CD4-positive, alpha-beta memory T cell (primary cell): ENCODE measurements at places on chromosomes 1 and 21. TPM values are rescaled to one million over a fixed set of nuclear protein-coding genes. Genes with fewer than 3 reads are reported as not detected.

Gene SIM2
- total RNA-seq = not detected

DNA sequence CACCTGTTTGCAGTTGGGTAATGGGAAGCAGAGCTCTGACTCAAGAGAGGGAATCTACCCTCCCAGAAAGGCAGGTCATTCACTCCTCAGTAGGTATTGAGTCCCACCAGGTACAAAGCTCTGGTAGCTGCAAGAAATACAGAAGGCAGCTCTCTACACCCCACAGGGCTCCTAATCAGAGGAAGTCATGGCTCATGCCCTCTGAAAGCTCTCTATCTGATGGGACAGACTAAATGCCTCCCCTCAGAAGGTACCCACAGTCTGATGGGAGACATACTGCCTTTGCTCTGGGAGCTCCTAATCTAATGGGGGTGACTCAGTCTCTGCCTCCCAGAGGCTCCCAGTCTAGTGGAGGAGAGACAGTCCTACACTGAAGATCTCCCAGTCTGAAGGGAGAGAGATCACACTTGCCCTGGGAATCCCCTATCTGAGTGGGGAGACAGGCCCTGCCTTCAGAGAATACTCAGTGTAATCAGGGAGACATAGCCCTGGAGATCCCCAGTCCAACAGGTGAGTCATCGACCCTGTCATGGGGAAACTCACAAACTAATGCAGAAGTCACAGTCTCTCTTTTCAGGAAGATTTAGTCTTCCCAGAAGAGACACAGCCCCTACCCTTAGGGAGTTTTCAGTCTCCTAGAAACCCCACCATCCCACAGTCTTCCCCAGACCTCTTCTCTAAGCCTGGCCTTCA lies 23.7 kb downstream of the CAMK1G start:
- H3K27me3 ChIP-seq = no peaks in the 10 kb centered on the region
- no peak for DNase-seq
- H3K4me1 ChIP-seq = peaks cover 9% of the 10 kb centered on the region
- no peaks in the 10 kb centered on the region for H3K36me3 ChIP-seq

DNA sequence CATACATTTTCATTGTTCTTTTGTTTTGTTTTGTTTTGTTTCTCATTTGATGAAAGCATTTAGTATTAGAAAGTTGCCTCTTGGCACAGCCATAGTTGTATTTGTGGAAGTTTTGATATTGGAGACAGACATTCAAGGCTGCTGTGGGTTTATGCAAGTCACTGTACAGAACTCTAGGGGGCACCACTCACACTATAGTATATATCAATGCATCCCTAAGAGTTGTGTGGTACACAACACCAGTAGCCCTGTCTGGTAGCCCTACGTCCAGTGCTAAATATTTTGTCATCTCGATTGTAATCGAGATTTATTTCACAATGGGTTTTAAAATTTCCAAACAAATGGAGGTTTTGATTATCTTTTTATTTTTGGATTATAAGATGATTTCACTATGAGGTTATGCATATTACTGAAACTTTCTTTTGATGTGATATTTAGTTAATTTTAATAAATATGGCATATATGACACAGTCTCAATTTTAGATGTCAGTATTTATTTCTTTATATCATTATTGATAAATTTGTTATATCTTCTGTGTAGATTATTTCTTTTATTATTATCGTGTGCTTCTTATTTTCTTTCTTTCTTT lies 112.2 kb downstream of the NR5A2 start:
- H3K4me1 ChIP-seq = no peaks in the 10 kb centered on the region
- H3K4me3 ChIP-seq = no peak overlapping the region
- H3K36me3 ChIP-seq = no peaks in the 10 kb centered on the region

GRCh38 chr1:1273209-1273511 lies 494 bp downstream of the UBE2J2 start:
- H3K4me1 ChIP-seq = peaks cover 43% of the 10 kb centered on the region
- H3K4me3 ChIP-seq = peak overlapping the region; percentile 80

DNA sequence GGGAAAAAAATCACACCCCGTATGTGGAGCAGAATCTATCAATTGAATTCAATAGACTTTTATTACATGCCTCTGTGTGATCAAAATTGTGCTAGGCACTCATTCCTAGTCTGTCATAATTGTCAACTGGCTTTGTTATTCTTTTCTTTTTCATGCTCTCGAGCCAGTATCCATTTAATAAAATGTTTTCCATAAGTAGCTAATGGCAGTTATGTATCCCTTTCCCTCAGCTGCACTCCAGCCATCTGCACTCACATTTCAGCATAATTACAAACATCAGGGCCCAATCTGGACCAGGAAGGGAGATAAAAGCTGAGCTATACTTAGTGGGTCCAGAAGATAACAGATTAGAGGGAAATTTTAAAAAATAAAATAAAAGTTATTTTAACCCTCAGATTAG lies 15.9 kb downstream of the RGS5 start:
- no peak overlapping the region for H3K4me3 ChIP-seq
- H3K27me3 ChIP-seq = no peaks in the 10 kb centered on the region
- no peak overlapping the region for H3K27ac ChIP-seq
- DNase-seq = no peak
